A549 treated with GW870086 at 1 μM for 4 hours (cell line): ENCODE measurements at places on chromosomes 4 and X. TPM values are rescaled to one million over a fixed set of nuclear protein-coding genes. Genes with fewer than 3 reads are reported as not detected.

The CTAG2 gene
- not detected in 5 replicates for total RNA-seq

The CHRNA9 gene
- 1.4 to 2.0 TPM (median 1.6 TPM) in 5 replicates for total RNA-seq

The ATP8A1 gene
- 0.02 to 0.45 TPM (median 0.04 TPM) in 4 of 5 replicates, not detected in the other for total RNA-seq

The ARX gene
- 0.39 to 0.93 TPM (median 0.60 TPM) in 5 replicates for total RNA-seq

The ERCC6L gene
- total RNA-seq = 9.8 to 12.6 TPM (median 11.6 TPM) in 5 replicates

The CT45A1 gene
- total RNA-seq = not detected in 5 replicates

The SPACA5 gene
- total RNA-seq = not detected in 5 replicates

The IL2RG gene
- 0.15 to 0.49 TPM (median 0.23 TPM) in 5 replicates for total RNA-seq

The PRDM5 gene
- total RNA-seq = 3.1 to 5.3 TPM (median 4.6 TPM) in 5 replicates

The MAGEA2B gene
- not detected in 5 replicates for total RNA-seq

The SATL1 gene
- not detected in 5 replicates for total RNA-seq

The PHKA1 gene
- 22.3 to 28.5 TPM (median 25.2 TPM) in 5 replicates for total RNA-seq

The PRRG3 gene
- not detected in 5 replicates for total RNA-seq

The NUP62CL gene
- total RNA-seq = 14.5 to 18.5 TPM (median 15.8 TPM) in 5 replicates

The KIT gene
- not detected in 5 replicates for total RNA-seq

The ETDA gene
- not detected in 5 replicates for total RNA-seq

The RHOXF2B gene
- total RNA-seq = not detected in 5 replicates

The CAPN6 gene
- total RNA-seq = not detected in 5 replicates

The NEK1 gene
- 2.2 to 3.1 TPM (median 3.0 TPM) in 5 replicates for total RNA-seq

The GATA1 gene
- total RNA-seq = not detected in 5 replicates

The CT45A3 gene
- total RNA-seq = 0.23 to 0.31 TPM (median 0.27 TPM) in 3 of 5 replicates, not detected in the others

The CT83 gene
- total RNA-seq = not detected in 5 replicates

The HHIP gene
- 0.47 to 1.3 TPM (median 0.78 TPM) in 5 replicates for total RNA-seq

The TAF7L gene
- total RNA-seq = 0.05 to 0.16 TPM (median 0.08 TPM) in 4 of 5 replicates, not detected in the other

The USP26 gene
- not detected in 5 replicates for total RNA-seq

The TKTL1 gene
- 0.10 to 0.19 TPM (median 0.17 TPM) in 3 of 5 replicates, not detected in the others for total RNA-seq

The NOP14 gene
- total RNA-seq = 25.3 to 29.4 TPM (median 26.3 TPM) in 5 replicates

The WNK3 gene
- total RNA-seq = 0.03 to 0.07 TPM (median 0.05 TPM) in 4 of 5 replicates, not detected in the other

The NCAPG gene
- 22.6 to 30.3 TPM (median 25.7 TPM) in 5 replicates for total RNA-seq

The MAGIX gene
- 2.0 to 5.5 TPM (median 2.7 TPM) in 5 replicates for total RNA-seq

The RENBP gene
- 0.09 to 0.29 TPM (median 0.14 TPM) in 4 of 5 replicates, not detected in the other for total RNA-seq

The CXCL13 gene
- total RNA-seq = not detected in 5 replicates

The TRMT44 gene
- 5.5 to 9.4 TPM (median 7.1 TPM) in 5 replicates for total RNA-seq

The TMPRSS11F gene
- not detected in 5 replicates for total RNA-seq

The IL15 gene
- 10.6 to 14.7 TPM (median 12.0 TPM) in 5 replicates for total RNA-seq

The MAGEB18 gene
- total RNA-seq = not detected in 5 replicates

The POLN gene
- total RNA-seq = 0.37 to 0.92 TPM (median 0.70 TPM) in 5 replicates

The TMEM156 gene
- total RNA-seq = 20.6 to 25.8 TPM (median 22.9 TPM) in 5 replicates

The MXRA5 gene
- not detected in 5 replicates for total RNA-seq
